Activated CD4-positive, alpha-beta T cell treated with anti-CD3 and anti-CD28 coated beads, Interleukin-2, amount 10 ng/mL, durations not matched to agents 7 days and 5 days (primary cell): ENCODE measurements at places on chromosomes 11 and 22. TPM values are rescaled to one million over a fixed set of nuclear protein-coding genes. Genes with fewer than 3 reads are reported as not detected.
A peak's percentile ranks its signal among the peaks of the same experiment; 100 is the strongest.

Gene CFL1
- 1,707 TPM for total RNA-seq

Gene NXPE2
- not detected for total RNA-seq

Gene UCP3
- total RNA-seq, result 3.2 TPM

- no peak for DNase-seq
- H3K36me3 ChIP-seq, result no peaks in the 10 kb centered on the region
- no peak overlapping the region for H3K27ac ChIP-seq
- no peaks in the 10 kb centered on the region for H3K4me1 ChIP-seq
- H3K4me3 ChIP-seq, result no peak overlapping the region
Measured at GRCh38 chr11:106998116-106998915, 20.0 kb downstream of the GUCY1A2 start.

Gene IFITM5
- not detected for total RNA-seq

Gene MRGPRF
- not detected for total RNA-seq

GRCh38 chr11:17368551-17368950, 17.0 kb downstream of the NCR3LG1 start:
- H3K4me3 ChIP-seq, result no peak overlapping the region
- peaks cover 19% of the 10 kb centered on the region for H3K36me3 ChIP-seq
- peaks cover 5% of the 10 kb centered on the region for H3K4me1 ChIP-seq
- no peaks in the 10 kb centered on the region for H3K27me3 ChIP-seq
- no peak overlapping the region for H3K27ac ChIP-seq

GRCh38 chr22:49686495-49687219, 141.0 kb downstream of the BRD1 start:
- H3K36me3 ChIP-seq, result no peaks in the 10 kb centered on the region
- no peak overlapping the region for H3K4me3 ChIP-seq
- DNase-seq, result no peak
- no peaks in the 10 kb centered on the region for H3K4me1 ChIP-seq
- no peak overlapping the region for H3K27ac ChIP-seq

Gene CRACR2B
- 7.7 TPM for total RNA-seq

Gene CALCA
- not detected for total RNA-seq

Gene OR56A1
- total RNA-seq, result not detected

- peaks cover 16% of the 10 kb centered on the region for H3K36me3 ChIP-seq
- H3K27me3 ChIP-seq, result no peaks in the 10 kb centered on the region
Measured at GRCh38 chr22:24155627-24156140, 25.6 kb upstream of the SUSD2 start.

GRCh38 chr11:29751618-29752017, 265.2 kb downstream of the KCNA4 start:
- DNase-seq, result no peak
- no peaks in the 10 kb centered on the region for H3K27me3 ChIP-seq
- no peaks in the 10 kb centered on the region for H3K36me3 ChIP-seq
- no peaks in the 10 kb centered on the region for H3K4me1 ChIP-seq
- no peak overlapping the region for H3K4me3 ChIP-seq

Gene MSANTD4
- 15.4 TPM for total RNA-seq

DNA sequence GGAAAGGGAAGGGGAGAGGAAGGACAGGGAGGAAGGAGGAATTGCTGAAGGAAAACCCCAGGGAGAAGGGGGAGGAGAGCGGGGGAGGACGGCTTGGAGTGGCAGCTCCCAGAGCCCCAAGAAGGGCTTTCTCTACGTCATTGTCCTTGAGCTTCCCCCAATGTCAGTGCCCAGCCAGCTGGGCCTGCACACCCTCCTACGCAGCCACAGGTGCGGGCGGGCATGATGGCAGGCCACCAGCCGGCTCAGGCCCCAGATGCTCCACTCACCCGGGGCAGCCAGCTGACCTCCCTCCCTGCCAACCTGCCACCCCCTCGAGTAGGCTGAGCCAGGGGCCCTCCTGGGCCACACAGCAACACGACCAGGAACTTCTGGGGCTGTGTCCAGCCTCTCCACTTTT, 11.2 kb downstream of the SYT7 start:
- H3K36me3 ChIP-seq, result no peaks in the 10 kb centered on the region
- no peaks in the 10 kb centered on the region for H3K4me1 ChIP-seq
- DNase-seq, result no peak

DNA sequence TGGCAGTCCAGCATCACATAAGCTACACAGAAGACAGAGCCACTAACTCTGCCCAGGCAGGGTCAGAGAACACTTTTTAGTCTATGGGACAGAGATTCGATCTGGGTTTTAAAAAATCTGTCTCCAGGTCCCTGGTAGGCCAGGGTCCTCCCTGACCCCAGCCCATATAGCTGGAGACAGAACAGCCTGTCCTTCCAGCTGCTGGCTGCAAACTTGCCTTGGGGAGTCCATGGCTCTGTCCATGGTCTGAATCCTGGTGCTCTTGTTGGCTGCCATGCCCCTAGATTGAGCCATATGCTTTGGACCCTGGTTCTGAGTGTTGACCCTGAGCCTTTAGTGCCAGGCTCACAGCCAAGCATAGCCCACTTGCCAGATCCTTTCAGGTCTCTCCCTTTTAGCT, 13.3 kb upstream of the LIPT2 start:
- H3K4me1 ChIP-seq, result no peaks in the 10 kb centered on the region
- H3K27me3 ChIP-seq, result peaks cover 2% of the 10 kb centered on the region
- H3K27ac ChIP-seq, result no peak overlapping the region
- H3K4me3 ChIP-seq, result no peak overlapping the region
- H3K36me3 ChIP-seq, result no peaks in the 10 kb centered on the region
- no peak for DNase-seq

DNA sequence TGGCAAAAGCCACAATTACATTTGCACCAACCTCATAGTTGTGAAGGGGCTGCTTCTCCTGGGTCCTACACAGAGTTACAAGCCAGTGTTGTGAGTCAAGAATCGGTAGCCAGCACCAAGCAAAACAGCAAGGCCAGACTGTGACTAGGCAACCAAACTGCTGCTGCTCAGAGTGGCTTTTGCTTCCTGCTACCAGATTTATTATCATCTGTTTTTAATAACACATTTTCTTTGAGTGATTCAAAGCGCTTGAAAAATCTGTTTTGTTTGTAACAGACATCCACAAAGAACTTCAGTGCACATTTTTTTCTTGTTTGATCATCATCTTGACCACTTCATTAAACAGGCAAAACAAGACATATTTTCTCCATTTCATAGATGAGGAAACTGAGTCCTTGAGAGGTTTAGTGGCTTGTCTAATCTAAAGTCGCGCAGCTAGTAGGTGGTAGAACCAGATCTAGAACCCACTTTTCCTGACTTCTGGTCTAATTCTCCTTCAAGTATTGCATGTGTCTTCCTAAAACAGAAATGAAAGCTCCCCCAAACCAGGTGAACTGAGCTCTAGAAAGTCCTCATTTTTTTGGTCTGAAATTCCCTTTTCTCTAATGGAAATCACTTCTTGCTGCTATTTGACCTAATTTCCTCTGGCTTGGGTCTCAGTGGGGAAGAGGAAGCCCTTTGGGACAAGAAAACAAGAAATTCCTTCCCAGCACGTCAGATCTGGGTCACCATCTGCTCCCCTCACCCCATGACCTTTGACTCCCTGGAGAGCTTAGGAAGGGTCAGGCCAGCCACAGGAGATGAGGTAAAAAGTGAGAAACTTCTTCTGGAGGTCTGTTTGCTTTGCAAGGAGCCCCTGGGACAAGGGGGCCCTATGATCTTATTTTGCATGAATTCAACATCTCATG, 39.9 kb downstream of the CWC15 start:
- peaks cover 32% of the 10 kb centered on the region for H3K4me1 ChIP-seq
- H3K4me3 ChIP-seq, result no peak overlapping the region
- H3K27ac ChIP-seq, result no peak overlapping the region
- no peaks in the 10 kb centered on the region for H3K36me3 ChIP-seq

DNA sequence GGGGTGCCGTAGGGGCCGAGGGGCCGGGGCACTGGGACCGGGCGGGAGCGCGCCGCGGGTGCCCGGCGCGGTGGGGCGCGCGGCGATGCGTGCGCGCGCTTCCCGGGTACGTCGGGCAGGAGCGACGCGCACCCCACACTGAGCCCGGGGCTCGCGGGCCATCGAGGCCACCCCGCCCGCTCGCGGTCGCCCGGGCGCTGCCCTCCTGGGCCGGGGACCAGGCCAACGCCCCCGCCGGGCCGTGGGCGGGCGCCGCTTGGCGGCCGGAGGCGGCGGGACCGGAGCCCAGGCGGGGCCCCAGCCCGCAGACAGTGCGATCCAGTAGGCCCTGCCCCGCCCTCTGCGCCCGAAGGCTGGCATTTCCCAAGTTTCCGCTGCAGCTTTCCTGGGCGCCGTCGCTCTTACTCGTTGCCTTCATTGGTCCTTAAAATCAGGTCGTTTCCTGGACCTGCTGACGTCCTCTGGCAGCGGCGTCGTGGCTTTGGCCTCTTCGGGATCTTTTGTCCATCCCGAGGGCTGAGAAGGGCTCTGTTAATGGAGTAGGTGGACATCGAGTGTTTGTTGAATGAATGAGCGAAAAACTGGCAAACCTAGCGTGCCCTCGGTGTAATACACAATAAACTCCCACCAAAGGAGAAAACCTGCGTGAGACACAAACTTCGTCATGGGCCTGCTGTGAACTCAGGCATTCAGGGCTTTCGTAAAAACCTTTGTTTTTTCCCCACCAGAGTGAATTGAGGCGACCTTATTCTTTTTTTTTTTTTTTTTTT, 638 bp downstream of the PARVA start:
- no peak for DNase-seq
- H3K4me3 ChIP-seq, result peak overlapping the region; percentile 47
- no peak overlapping the region for H3K27ac ChIP-seq
- no peaks in the 10 kb centered on the region for H3K36me3 ChIP-seq

Gene PATE2
- total RNA-seq, result 0.20 TPM

DNA sequence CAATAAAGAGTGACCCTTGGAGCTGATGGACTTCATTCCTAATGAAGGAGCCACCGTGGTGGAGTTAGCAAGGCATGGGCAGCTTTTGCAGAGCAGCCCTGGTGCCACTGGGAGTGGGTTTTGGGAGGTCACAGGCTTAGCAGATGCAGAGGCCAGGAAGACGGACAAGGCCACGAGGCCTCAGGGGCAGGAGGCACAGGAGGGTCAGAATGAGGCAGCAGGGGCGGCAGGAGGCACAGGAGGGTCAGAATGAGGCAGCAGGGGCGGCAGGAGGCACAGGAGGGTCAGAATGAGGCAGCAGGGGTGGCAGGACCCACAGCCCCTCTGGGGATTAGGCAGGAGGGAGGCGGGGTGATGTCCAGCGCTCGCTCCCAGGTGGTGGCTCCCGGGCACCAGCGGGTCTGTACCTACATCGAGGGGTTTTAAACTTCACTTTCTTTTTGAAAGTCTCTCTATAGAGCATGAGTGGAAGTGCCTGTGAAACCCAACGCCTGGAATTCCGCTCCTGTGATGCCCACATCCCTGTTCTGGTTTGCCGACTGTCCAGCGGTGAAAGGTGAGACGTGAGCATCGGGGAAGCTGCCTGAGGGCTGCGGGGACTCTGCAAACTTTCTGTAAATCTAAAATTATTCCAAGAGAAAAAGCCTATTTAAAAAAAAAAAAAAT, 521.6 kb downstream of the BRD1 start:
- peaks cover 7% of the 10 kb centered on the region for H3K27me3 ChIP-seq
- DNase-seq, result no peak
- no peaks in the 10 kb centered on the region for H3K4me1 ChIP-seq
- H3K27ac ChIP-seq, result no peak overlapping the region
- H3K36me3 ChIP-seq, result no peaks in the 10 kb centered on the region

- H3K4me1 ChIP-seq, result no peaks in the 10 kb centered on the region
- no peak for DNase-seq
- H3K27ac ChIP-seq, result no peak overlapping the region
- peaks cover 18% of the 10 kb centered on the region for H3K27me3 ChIP-seq
Measured at GRCh38 chr11:44015624-44016007, 32.2 kb upstream of the ACCSL start.

Gene CADM1
- total RNA-seq, result 0.92 TPM

Gene OR8G1
- total RNA-seq, result not detected

DNA sequence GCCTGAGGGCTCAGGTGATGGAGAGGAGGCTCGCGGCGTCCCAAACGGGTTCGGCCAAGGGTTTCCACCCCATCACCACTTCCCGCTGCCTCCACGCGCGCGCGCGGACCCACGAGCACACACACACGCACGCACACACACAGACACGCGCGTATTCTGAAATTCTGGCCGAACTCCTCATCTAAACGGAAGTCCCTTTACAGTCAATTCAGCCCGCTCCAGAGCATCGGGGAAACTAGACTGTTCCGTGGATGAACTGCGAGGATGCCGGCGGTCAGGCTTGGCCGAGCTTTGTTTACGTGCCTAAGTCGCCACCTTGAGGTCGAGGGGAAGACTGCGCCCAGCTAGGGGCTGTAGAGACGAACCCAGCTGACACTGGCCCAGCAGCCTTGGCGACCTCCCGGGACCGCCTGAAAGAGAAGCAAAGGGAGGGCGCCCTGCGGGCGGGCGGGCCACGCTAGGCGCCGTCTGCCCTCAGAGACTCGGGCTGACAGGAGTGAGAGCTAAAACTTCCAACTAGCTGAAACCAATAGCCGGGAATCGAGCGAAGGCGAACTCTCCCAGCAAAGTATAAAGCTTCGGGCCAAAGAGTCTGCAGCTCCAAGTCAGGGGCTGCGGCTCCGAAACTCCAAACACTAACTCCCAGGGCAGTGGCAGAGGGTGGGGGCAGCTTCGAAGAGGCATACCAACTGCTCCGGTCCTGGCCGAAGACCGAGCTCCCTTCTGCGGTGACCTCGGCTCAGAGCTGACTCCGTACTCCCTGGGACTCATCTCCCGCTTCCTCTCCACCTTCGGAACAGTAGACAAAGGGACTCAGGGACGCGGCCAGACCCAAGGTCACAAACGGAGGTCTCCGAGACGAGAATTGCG, 124.7 kb upstream of the C11orf58 start:
- H3K36me3 ChIP-seq, result no peaks in the 10 kb centered on the region
- H3K4me3 ChIP-seq, result peak overlapping the region; percentile 28
- peaks cover 15% of the 10 kb centered on the region for H3K4me1 ChIP-seq
- H3K27ac ChIP-seq, result peak overlapping the region; percentile 22

- DNase-seq, result no peak
- no peak overlapping the region for H3K4me3 ChIP-seq
- H3K27ac ChIP-seq, result no peak overlapping the region
- H3K4me1 ChIP-seq, result peaks cover 39% of the 10 kb centered on the region
- no peaks in the 10 kb centered on the region for H3K36me3 ChIP-seq
Measured at GRCh38 chr11:128614026-128614425, 26.7 kb upstream of the ETS1 start.

- peaks cover 48% of the 10 kb centered on the region for H3K4me1 ChIP-seq
- H3K4me3 ChIP-seq, result no peak overlapping the region
- H3K27me3 ChIP-seq, result no peaks in the 10 kb centered on the region
- no peak for DNase-seq
Measured at GRCh38 chr22:37126882-37127281, 17.4 kb upstream of the TMPRSS6 start.

DNA sequence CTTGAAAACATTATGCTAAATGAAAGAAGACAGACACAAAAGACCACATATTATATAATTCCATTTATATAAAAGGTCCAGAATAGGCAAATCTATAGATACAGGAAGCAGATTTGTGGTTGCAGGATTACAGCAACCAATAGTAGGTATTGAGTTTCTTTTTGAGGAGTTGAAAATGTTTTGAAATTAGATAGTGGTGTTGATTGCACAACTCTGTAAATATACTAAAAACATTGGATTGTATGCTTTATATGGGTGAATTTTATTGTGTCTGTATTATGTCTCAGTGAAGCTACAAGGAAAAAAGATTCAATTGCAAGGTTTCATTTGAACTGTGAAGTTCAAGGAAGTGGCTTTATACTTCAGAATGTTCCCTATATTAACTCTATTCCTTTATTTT, 3.0 kb upstream of the RRAS2 start:
- H3K4me1 ChIP-seq, result peaks cover 42% of the 10 kb centered on the region
- H3K36me3 ChIP-seq, result peaks cover 7% of the 10 kb centered on the region
- H3K27ac ChIP-seq, result no peak overlapping the region
- H3K4me3 ChIP-seq, result no peak overlapping the region
- peaks cover 5% of the 10 kb centered on the region for H3K27me3 ChIP-seq

GRCh38 chr11:78420796-78421209, 3.2 kb upstream of the GAB2 start:
- H3K4me3 ChIP-seq, result no peak overlapping the region
- no peak overlapping the region for H3K27ac ChIP-seq
- H3K36me3 ChIP-seq, result peaks cover 5% of the 10 kb centered on the region
- H3K4me1 ChIP-seq, result peaks cover 61% of the 10 kb centered on the region
